ENCODE measurements at places on chromosomes 2 and 18.

- DNase-seq = no peak
Measured at GRCh38 chr18:22673182-22673862, 255.6 kb upstream of the CTAGE1 start.

DNA sequence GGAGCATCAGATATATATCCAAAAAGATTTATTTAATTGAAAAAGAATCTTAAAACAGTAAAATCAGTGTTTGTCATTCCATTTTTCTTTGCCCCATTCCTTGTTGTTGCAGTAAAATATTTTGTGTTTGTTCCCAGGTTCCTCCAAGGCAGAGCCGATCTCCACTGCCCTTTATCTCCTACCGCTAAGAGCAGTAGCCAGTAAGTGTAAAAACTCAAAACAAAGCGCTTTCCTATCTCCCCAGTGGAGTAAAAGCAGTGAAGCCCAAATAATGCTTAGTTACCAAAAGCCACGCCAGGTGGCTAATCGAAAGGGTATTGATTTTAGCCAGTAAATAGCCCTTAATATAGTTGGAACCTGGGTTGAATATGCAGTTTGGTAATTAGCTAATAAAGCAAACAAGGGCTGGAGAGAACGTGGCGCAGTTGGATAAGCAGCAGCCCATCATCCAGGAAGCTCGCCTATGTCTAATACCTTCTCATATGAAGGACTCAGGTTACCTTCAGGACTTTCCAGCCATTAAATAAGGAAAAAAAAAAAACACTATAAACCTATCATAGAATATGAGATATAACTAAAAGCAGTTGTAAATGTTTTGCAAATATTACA, 12.4 kb upstream of the GPD2 start:
- no peak for DNase-seq

- DNase-seq = no peak
Measured at GRCh38 chr2:96623116-96623515, 15.0 kb downstream of the KANSL3 start.

DNA sequence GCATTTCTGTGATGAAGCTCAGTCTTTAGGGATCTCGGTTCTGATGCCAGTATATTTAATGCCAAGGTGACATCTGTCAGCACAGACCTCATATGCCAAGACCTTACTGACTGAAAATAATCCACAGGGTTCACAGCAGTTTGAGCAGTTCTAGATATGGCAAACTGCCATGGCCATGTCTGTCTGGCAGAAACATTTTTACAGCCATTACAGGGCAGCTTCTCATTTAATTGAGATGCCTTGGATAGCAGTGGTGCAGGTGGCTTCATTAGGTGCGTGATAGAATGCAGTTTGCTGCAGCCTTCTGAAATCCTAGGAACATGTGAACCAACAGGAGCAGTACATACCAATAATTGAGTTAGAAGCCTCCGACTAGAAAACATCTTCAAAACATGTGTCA, 510.6 kb downstream of the XIRP2 start:
- DNase-seq = no peak

DNA sequence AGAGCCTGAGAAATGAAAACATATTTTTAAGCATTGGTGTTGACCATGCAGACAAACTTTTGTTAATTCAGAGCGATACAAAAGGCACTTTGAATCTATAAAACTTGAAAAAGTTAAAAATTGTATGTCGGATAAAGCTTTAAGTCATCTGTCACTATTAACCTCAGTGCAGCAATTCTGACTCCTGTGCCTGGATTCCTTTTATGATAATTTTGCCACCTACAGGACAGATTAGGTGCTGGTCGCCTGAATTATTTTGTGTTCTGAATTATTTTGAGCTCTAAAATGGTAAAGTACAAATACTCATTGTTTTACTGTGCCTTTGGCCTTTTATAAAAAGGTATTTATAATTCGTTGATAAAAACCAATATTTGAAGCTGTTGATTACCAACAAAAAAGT, 19.4 kb upstream of the RNF138 start:
- no peak for DNase-seq

DNA sequence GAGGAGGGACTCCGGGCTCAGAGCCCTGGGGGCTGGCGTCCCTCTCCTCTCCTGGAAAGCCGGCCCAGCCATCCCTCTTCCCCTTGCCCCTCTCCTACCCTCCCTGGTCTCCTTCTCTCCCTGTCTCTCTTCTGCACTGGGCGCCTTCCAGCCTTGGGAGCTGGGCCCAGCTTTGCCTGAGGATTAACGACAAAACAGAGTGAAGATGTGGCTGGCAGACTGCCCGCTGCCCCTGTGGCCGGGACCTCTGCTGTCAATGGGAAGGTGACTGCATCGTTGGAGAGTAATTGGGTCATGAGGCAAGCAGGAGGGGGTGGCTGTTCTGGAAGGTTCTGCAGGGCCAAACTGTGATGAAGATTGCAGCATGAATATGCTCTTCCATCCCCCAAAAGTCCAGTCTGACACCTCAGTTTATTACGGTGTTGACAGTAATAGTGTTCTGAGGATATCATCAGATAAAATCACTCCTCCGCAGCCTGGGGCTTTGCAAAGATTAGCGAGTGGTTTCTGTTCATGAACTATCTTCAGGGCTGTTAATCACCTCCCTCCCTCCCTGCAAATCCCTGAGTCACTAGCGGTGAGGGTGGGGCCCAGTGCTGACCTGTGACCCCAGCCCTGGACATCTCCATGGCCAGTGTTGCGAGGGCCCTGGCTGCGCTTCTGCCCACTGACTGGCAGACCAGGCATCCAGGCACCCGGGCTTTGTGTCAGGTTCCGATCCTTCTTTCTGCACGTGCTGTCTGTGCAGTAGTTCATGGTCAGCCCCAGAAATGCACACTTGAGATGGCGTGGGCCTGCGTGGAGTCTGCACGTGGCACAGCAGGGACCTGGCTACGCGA, 23.0 kb downstream of the RTP5 start:
- no peak for DNase-seq

DNA sequence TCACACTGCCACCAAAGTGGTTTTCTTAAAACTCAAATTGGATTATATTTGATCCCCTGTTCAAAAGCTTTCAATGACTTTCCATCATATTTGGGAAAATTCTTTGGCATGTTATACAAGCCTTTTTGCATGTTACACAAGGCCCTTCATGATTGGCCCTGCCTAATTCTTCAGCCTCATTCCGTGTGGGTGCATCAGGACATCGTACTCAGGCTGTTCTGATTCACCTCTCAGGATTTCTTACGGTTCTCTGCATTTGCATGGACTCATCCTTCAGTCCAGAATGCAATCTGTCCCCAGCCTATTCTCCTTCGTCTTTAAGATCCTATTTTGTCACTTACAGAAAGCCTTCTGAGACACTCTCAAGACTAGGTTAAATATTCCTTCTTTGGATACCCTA, 107.8 kb downstream of the LYPD1 start:
- DNase-seq = no peak

DNA sequence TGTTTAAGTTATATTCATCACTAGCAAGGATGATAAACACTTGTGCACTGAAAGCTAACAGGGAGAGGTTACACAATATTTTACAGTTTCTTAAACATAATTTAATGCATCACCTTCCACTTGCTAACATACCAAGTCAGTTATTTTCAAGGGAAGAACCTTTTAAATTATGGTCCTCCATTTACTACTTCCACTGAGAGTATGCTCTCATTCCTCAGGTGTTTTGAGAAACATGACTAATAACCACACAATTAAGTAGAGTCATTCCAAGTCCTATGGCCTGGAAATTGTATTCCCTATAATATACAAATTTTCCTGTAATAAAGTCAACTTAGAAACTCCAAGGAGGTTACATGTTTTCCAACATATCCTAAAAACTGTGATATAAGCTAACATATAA, 152.3 kb upstream of the STON1 start:
- DNase-seq = no peak

DNA sequence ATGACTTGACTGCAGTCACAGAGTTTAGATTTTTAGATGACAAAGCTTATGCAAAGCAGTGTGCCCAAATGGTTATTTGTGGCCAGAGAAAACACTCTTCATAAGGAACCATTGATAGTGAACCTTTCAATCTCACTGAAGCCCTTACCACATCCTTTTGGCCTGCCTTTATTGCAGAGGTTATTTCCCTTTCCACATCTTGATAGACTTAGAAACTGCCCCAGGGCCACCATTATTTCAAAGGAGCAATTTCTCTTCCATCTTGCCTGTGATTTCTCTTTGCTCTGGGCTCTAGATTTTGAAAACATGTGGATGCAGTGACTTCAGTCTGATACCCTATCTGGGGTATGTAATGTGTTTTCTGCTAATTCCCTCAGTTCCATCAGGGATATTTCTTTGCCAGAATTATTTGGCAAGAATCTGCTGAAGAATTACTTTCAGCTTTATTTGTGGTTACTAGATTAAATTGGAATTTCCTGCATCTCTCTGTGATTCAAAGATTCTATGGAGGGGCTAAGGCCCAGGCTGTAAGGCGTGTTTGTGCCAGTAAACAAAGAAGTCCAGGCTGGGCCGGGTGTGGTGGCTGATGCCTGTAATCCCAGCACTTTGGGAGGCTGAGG, 51.0 kb downstream of the MOGAT1 start:
- no peak for DNase-seq

- no peak for DNase-seq
Measured at GRCh38 chr18:77039196-77040130, 93.1 kb downstream of the MBP start.

GRCh38 chr2:130837175-130837810, 579 bp downstream of the ARHGEF4 start:
- DNase-seq = no peak
